ENCODE measurements at places on chromosomes 16 and 17. TPM values are rescaled to one million over a fixed set of nuclear protein-coding genes. Genes with fewer than 3 reads are reported as not detected.

The PERCC1 gene
- not detected for total RNA-seq

The PLCD3 gene
- 86.3 TPM for total RNA-seq

The ZNF287 gene
- total RNA-seq, result 10.3 TPM

The CCL5 gene
- total RNA-seq, result not detected

The SLFN11 gene
- total RNA-seq, result 99.2 TPM

The TEX19 gene
- not detected for total RNA-seq

The TBC1D16 gene
- 37.8 TPM for total RNA-seq

The FBXO39 gene
- total RNA-seq, result 0.57 TPM

The TEX14 gene
- not detected for total RNA-seq
